HEK293T (cell line): ENCODE measurements at places on chromosomes 7 and 10.

GRCh38 chr10:133151543-133151972, 8.5 kb upstream of the KNDC1 start:
- no peak for DNase-seq

DNA sequence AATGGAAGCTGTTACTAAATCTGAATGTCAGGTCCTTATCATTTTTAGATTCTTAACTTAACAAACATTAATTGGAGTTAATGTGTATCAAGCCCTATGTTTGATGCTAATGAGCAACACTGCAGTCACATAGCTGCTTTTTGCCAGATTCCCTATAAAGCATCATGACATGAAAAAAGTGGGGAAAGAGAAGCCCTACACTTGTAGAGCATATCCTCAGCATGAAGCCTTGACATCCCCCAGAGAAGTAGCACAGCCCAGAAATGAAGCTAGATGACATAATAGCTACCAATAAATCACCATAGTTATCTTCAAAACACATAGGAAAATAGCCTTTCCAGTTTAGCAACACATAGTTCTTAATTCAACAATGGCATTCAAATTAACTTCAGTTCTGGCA, 49.2 kb upstream of the CDK1 start:
- DNase-seq: no peak

DNA sequence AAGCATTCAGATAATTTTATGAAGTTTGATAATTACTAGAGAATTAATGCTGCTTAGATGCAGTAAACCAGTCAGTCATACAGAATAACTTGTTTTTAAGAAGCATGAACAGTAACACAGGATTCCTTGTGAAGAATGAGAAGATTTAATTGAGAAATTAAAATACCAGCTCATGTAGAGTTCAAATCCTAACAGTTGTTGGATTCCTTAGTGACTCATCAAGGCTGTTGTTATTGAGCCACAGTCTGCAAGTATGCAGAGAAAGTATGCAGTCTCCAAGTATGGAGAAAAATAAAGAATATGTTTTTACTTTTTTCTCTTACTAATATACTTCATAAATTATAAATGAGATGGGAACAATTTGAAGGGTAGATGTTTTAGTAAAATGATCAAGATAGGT, 30.2 kb upstream of the CYP26C1 start:
- no peak for DNase-seq

DNA sequence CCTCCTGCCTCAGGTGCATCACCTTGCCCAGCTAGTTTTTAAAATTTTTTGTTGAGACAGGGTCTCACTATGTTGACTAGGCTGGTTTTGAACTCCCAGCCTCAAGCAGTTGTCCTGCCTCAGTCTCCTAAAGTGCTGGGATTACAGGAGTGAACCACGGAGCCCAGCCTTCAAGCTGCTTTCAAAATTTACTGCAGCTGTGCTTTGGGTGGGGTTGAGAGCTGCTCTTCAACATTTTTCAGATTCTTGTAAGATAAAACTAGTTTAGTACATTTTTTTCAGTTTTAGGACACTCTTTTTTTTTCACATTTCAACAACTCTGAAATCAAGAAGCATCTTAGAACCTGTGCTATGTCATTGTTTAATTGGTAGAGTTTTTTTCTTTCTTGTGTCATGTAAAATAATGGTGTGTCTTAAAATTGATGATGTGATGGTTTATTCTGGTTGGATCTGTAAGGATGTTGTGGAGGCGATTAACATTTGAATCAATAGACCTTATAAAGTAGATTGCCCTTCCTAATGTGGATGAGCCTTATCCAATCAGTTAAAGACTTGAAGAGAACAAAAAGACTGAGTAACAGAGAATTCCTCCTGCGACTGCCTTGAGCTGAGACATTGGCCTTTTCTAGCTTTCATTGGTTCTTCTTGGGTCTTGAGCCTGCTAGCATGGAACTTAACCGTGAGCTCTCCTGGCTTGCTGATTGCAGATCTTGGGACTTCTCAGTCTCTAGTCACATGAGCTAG, 13.5 kb downstream of the PLEKHA8 start:
- DNase-seq: no peak

DNA sequence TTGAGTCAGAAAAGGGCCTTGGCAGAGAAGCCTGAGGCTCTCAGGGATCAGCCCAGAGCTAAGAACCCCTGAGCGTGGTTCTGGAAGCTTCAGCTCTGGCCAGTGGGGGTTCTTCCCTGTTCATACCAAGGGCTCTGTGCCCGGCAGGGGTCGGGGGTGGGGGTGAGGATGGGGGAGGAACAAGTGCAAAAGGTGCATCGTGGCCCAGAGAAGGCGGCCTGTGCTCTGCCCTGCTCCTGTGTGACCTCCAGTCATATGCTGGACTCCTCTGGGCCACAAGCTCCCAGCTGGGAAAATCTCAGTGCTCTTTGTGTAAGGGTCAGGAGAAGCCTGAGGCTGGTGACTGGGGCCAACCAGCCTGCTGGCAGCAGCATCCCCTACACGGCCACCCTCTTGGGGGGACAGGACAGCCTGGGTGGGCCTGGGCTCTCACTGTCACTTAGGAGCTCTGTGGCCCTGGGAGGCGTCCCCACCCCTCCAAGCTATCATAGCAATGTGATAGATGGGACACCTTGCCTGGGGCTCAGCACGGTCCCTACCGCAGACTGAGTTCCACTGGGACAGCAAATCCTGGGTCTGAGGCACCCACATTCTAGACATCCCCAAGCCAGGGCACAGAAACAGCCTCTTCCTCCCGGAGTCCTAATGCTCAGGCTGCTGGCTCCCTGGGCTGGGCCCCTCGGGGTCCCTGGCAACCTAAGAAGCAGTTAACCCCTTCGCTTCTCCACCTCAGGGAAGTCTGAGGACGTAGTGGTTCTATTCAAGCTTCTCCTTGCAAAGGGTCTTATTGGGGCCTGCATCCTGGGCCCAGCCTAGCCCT, 2.5 kb downstream of the MMRN2 start:
- DNase-seq: no peak

- DNase-seq: no peak
Observed at GRCh38 chr10:33098951-33099663, 141.1 kb upstream of the ITGB1 start.

GRCh38 chr7:129143724-129144094, 798 bp upstream of the TSPAN33 start:
- no peak for DNase-seq

- peak; percentile 55 for DNase-seq
Observed at GRCh38 chr10:52004342-52004949, 305.1 kb upstream of the CSTF2T start.

- DNase-seq: no peak
Observed at GRCh38 chr7:46245586-46246111, 324.6 kb upstream of the IGFBP3 start.

GRCh38 chr10:43120116-43120928, 17.9 kb upstream of the CSGALNACT2 start:
- DNase-seq: no peak

GRCh38 chr7:70400829-70401380, 731.0 kb upstream of the GALNT17 start:
- DNase-seq: no peak

GRCh38 chr10:96619120-96619519, 32.3 kb upstream of the TM9SF3 start:
- DNase-seq: no peak

- no peak for DNase-seq
Observed at GRCh38 chr7:480531-481218, 39.0 kb downstream of the PDGFA start.

DNA sequence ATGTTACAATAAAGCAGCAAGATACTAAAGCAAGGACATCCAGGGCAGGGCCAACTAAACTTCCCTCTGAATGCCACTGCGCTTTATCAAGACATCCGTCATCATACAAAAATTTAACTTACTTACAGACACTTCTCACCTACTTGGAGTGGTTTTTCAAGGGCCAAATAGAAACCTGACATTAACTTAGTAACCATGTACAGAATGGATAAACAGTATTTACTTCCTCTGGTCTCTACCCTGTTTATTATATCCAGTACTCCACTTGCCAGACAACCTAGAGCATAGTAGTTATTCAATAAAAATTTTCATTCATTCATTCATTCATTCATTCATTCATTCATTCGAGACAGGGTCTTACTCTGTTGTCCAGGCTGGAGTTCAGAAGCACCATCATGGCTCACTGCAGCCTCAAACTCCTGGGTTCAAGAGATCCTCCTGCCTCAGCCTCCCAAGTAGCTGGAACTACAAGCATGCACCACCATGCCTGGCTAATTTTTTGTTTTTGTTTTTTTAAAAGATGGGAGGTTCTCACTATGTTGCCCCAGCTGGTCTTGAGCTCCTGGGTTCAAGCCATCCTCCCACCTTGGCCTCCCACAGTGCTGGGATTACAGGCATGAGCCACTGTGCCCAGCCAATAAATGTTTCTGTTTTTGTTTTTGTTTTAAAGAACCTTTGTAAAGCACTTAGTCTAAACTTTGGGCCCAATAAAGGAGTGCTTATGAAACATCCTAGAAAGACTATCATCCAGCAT, 19.0 kb downstream of the SMURF1 start:
- no peak for DNase-seq

- DNase-seq: no peak
Observed at GRCh38 chr7:121192834-121193233, 136.0 kb upstream of the WNT16 start.

DNA sequence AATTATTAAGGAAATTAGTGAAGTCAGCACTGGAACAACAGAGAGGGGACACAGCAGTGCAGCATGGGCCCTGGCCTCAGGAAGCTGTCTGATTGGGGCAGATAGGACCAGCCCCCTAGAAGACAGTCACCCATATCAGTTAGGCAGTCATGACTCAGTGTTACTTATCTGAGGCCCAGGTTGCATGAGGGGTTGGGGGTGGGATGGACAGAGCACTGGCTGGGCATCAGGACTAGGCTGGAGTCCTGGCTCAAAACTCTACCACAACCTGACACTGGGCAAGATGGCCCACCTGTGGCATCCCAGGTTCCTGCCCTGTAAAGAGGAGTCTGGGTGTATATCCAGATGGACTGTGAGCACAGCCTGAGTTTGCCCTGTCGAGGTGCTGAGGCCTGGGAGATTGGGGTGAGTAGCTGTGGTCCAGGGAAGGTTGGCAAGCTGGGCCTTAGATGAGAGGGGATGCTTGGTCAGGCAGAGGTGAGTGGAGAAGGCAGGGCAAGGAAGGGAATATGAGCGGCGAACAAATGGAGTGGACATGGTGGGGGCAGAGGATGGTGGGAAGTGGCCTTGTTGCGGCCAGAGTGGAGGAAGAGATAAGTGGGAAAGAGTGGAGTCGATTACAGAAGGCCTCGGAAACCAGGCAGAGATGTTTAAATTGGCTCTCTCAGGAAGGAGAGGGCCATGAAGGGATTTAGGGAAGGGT, 37.5 kb downstream of the HK1 start:
- no peak for DNase-seq

GRCh38 chr10:69425511-69426298, 9.0 kb upstream of the TACR2 start:
- DNase-seq: no peak
